ENCODE measurements at places on chromosomes 13 and 19.

GRCh38 chr13:40063703-40064102 is 408.2 kb downstream of the COG6 start:
- no peak for DNase-seq

DNA sequence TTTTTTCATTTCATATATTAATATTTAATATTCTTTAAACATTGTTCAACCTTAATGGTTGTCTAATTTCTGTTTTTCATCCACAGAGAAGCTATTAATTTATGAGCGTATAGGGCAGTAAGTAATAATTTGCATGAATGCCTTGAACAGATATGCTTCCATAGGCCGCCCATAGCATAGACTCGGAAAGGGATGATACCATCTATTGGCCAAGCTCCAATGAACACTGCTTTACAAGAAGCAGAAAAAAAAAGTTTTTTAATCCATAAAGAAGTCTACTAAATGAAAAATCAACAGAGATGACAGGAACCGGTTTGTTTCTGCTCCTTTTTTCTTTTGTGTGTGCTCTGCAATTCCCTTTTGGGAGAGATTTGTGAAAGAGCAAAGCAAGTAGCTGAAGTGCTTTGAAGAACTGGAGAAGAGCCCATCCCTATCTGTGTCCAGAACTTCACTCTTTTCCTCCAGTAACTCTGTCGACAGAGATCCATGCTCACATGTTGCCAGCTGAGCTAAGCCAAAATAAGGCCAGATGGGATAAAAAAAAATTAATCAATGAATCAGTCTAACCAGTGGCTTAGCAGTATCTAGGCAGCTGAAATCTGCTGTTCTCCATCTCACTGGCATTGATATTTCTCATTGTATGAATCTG is 215.9 kb upstream of the SOX21 start:
- no peak for DNase-seq

GRCh38 chr13:42331009-42331408 is 59.1 kb downstream of the AKAP11 start:
- no peak for DNase-seq

DNA sequence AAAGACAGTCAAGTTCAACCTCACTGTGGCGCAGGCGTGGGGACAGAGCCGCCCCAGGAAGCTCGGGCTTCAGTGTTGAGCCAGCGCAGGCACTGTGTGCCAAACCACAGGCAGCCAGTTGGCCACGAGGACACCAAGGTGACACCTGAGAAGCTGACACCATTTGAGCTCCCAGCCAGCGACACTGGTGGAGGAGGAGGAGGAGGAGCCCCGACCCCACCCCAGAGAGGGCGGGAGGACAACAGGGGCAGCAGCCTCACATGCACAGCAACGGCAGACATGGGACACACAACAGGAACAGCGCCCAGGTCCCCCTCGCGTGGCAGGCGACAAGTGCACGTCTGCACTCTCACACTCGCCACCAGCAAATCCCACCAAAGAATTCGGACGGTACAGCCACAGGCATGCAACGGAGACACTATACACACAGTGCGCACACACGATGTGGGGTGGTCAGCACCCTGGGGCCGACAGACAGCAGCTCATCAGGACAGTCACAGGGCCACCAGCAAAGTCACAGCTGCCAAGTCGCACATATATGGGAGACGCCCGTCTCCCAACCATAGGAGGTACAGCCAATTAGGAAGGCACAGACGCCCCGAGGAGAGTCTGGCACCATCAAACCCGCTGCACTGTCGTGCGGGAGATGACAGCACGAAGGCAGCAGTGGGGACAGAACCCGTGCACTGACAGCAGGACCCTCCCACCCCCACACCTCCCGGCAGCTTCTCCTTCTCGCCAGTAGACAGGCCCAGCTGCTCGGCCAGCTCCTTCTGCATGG is 3.4 kb downstream of the EIF3G start:
- no peak for DNase-seq

DNA sequence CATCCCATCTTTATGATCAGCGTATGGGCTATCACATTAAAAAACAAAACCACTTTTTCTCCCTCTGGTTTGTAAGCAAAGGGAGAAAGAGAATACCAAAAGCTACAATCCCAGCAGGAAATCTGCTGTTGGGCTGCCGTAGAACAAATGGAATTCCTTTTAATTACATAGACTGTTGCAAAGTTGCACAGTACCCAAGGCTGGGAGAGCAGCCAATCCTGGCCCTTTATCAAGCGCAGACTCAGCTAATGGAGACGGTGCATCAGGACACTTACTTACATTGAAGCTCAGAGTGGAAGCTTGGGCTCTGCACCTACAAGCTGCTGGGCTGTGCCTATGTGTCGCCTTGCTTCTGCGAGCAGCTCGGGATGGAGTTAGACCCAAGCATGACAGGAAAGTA is 15.2 kb downstream of the CCNA1 start:
- no peak for DNase-seq

DNA sequence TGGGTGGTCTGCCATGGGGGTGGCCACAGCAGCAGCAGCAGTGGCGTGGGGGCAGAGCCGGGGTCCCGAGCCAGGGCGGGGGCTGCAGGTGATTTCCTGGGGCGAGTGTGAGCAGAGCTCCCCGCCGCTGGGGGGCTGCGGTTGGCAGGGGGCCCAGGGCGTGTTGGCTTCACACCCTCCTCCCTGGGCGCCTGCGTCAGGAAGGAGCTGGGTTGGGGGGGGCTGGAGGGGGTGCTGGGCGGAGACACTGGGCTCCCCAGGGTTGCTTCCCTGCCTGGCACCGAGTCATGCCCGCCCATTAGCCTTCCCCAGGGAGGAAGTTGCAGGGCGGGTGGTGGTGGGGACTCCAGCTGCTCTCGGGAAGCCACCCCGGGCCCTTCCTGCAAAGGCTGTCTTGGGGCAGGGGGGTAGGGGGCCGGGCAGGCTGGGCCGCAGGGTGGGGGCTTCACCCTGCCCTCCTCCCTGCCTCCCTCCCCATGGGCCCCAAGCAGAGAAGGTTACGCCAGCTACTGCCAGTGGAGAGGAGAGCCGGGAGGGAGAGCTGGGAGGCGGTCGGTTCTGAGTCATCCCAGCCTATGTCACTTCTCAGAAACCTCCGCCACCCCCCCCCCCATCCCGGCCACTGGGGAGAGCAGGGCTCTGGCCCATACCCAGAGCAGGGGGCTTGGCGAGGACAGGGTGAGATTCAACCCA is 4.6 kb downstream of the MIDN start:
- peak; percentile 76 for DNase-seq

Data from activated CD4-positive, alpha-beta T cell treated with anti-CD3 and anti-CD28 coated beads, Interleukin-2, amount 10 ng/mL, durations not matched to agents 7 days and 5 days (primary cell).